Brain microvascular endothelial cell (primary cell): ENCODE measurements at places on chromosomes 7 and 10.

GRCh38 chr10:612696-613095 is 76.8 kb downstream of the DIP2C start:
- no peak for DNase-seq

- DNase-seq: no peak
Measured at GRCh38 chr7:147296986-147297385, 1180.4 kb downstream of the CNTNAP2 start.

GRCh38 chr10:48807791-48808470 is 123.3 kb downstream of the WDFY4 start:
- DNase-seq: no peak

GRCh38 chr10:31912898-31913850 is 15.5 kb downstream of the ARHGAP12 start:
- no peak for DNase-seq

DNA sequence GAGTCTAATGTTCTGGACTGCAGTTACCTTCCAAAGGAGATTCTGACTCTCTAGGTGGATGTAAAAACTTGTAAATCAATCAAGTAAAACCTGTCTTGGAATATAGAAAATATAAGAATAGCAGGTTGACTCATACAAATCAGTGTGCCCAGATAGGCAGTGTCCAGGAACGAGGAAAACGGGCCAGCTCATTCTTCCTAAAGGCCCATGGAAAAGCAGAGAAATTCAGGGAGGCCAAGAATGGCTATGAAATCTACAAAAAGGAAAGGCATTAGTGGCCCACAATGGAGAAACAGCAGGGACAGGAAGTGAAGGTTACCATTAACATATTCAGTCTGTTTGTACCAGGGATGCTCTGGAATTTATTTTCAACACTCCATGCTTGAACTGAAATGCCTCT is 14.9 kb downstream of the GLI3 start:
- DNase-seq: no peak

DNA sequence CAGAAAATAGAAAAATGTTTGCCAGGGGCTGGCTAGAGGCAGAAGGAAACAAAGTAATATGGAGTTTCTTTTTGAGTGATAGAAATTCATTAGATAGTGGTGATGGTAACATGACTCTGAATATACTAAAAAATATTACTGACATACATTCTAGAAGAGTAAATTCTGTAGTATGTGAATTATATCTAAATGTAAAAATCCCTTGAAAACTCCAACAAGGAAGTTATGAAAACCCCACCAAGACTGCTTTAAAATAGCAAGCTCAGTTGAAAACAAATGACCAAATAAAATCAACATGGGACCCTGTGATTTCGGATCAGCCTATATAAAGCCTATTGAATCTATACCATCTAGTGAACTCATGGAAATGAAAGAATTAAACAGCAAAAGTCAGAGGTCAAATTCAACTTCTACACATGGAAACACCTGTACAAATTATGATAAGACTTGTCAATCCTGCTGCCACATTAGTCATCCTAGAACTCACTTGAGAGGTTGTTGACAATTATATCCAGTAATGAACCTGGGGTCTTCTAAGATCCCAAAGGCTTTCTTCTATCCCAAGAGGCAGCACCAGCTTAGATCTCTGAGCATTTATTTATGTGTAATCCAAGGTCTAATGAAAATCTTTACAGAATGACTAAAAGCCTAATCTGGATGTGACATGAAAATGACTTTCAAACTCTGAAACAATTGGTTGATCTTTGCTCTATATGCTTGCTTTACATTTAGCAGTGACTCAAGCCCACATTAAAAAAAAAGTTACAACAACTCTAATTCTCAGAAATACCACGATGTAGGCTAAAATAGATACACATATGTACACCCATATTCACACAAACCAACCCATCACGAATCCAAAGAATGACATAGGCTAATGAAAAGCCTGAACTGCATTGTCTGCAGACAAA is 59.3 kb downstream of the OSBPL3 start:
- DNase-seq: no peak

DNA sequence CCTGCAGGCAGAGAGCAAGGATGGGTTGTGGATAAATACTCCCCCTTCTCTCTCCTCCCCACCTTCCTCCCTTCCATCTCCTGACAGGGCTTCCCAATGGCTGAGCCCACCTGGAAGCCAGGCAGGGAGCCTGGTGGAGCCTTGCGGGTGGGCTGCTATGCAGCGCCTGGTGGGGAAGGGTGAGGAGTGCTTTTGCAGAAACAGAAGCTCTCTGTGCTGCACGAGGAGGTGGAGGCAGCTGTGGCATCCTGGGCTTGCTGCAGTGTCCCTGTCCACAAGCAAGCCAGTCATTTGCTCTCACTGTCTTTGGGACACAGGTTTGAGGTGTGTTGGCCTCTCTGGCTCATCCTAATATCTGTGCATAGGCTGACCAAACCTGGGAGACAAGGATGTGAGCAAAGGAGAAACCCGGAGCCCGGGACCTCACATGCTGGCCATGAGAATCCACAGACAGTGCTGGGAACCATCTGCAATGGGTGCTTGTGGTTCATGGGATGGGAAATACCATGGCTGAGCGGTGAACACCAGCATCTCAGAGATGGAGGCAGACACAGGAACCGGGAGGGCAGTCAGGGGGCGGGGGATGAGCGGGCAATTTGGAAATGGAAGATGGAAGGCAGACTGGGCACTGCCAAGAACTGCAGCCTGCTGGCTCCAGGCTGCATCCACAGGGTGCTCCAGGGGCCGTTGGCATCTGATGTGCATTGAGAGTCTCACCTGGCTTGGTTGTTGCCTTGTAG is 364.2 kb downstream of the GLRX3 start:
- DNase-seq: no peak

DNA sequence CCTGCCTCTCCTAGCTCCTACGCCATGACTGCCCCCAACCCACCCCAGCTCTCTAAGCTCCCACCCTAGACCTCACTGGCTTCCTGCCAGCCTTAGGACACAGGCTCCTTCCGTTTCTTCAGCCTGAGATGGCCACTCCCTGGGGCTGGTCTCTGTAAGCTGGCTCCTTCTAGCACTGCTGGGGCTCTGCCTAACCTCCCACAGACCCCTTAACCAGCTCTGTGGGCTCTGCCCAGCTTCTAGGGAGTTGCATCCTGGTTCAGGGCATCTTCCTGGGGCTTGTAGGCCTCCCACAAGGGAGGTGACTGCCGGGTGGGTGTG is 478.6 kb upstream of the KLF6 start:
- no peak for DNase-seq

DNA sequence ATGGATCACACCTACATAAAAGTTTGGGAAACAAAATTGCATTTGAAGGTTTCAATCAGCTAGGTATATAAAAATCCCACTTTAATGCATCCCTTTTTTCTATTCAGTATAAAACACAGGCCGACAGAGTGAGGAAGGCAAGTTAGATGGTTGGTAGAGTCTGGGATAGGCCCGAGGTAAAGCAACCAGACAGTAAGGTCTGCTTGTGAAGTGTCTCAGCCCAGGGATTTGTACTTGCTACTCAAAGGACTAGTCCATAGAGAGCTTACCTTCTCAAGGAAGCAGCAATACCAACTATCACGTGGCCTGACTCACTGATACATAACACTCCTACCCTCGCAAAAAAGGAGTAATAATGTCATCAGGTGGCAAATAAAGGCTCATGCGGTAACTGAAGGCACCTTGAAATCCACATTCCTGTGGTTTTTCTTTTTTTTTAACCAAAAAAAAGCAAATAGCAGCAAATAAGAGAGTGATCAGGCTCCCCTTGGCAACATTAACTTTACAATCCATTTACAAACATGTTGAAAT is 56.2 kb upstream of the ATP6V0A4 start:
- DNase-seq: no peak

DNA sequence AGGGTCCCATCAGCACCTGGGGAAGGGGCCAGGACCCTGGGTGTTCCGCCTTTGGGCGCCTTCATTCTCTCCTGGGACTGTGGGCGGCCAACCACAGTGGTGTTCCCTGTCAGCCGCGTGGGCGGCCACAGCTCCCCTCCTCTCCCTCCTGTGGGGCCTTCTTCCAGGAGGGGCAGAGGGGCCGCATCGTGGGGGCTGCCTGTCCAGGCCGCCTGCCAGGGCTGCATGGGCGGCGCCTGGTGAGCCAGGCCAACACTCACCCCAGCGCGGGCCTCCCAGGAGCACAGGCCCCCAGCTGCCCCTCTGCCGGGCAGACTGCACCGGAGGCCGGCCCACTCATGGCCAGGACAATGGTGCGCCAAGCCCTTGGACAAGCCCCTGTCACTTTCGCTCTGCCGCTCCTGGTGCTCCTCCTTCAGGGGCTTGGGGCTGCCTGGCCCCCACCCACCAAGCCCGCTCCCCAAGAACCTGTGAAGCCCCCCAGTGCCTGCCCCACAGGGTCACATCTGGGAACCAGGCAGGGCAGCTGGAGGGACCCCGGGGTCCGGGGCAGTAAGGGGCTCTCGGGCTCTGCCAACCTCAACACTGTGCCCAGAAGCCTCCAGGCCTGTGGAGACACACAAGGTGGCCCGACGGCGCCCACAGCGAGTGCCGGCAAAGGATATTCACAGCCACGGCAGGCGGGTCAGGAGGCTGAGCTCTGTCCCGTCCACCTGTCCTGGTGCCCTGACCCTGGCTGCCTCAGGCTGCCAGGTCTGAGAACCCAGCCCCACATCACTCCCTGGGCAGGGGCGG is 42.8 kb downstream of the AP5Z1 start:
- no peak for DNase-seq

GRCh38 chr10:49756641-49757040 is 5.5 kb downstream of the OGDHL start:
- no peak for DNase-seq

- no peak for DNase-seq
Measured at GRCh38 chr10:129853562-129853903, 110.5 kb downstream of the EBF3 start.

DNA sequence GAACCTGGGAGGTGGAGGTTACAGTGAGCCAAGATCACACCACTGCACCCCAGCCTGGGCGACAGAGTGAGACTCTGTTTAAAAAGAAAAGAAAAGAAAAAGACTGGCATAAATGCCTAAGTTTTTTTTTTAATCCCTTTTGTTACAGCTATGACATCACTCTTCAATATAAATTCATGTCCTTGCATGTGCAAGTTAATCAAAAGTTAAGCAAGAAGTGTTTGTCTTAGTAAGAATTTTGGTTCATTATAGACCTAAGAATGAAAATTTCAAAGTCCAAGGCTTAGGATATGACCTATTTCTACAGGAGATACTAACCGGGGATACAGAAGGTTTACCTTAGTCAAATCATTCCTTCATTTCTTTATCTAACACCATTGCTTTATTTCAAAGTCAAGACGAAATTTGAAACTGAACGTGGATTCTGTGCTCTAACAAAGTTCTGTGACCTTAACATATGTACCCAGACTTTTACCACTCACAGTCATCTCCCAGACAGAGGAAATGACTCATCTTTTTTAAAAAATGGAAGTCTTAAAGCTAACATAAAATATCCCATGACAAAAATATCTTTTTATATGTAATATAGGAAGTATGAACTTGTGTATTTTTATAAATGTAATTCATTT is 29.3 kb upstream of the ITGB8 start:
- peak; percentile 36 for DNase-seq

DNA sequence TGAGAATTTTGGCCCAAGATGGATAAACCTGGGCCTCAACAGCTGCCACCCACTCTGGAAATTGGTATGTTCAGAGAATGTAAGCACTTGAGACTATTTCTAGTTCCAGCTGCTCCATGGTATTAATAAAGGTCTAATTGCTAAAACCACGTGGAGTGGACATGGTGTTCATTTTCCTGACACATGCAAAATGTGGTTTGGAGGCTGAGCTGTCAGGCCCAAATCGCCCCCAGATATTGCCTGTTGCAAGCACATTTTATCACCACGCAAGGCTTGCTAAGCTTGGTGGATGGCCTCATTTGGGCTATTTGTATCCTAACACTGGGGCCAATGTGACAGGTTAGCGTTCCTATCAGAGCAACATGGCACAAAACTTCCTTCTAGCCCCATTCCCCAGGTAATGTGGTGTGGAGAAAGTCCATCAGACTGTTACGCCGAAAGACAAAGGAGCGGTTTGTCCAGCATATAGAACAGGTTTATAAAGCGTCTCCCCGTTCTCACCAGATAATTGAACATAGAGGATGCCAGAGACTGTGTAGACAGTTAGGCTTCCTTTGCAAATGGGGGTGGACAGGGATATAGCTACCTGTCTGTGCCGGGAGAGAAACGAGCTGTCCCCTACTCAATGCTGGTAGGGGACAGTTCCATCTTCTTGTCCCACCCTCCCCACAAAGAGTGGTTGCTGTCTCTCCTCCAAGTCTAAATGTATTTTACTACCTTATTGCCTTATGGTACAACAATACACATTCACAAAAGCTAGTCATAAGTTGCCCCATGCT is 78.0 kb upstream of the ANKRD1 start:
- DNase-seq: no peak

- DNase-seq: no peak
Measured at GRCh38 chr7:18177129-18177814, 149.6 kb upstream of the PRPS1L1 start.

- DNase-seq: peak; percentile 20
Measured at GRCh38 chr10:43211030-43211429, 55.8 kb downstream of the RASGEF1A start.

GRCh38 chr10:94149702-94150101 is 156.0 kb downstream of the PLCE1 start:
- no peak for DNase-seq

GRCh38 chr7:77989981-77990566 is 191.5 kb downstream of the PHTF2 start:
- no peak for DNase-seq

- DNase-seq: no peak
Measured at GRCh38 chr10:13751191-13751764, 164.5 kb downstream of the PRPF18 start.

- DNase-seq: peak; percentile 28
Measured at GRCh38 chr7:45033261-45033930, 33.4 kb downstream of the CCM2 start.

DNA sequence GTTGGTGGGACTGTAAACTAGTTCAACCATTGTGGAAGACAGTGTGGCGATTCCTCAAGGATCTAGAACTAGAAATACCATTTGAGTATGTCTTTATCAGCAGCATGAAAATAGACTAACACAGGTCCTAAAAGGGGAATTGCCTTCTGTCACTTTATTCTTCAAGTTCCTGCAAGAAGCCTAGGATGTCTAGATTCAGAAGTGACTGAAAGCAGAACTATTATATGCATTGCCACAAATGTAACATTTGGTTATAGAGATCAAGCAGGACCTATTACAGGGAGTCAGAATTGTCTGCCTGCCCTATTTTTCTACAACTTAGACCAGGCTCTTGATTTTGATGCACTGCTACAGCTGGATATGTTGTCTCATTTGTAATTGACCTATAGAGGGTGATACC is 364.7 kb downstream of the SORCS1 start:
- DNase-seq: no peak

GRCh38 chr10:1228467-1228975 is 172.3 kb downstream of the WDR37 start:
- DNase-seq: no peak
